ENCODE measurements at places on chromosomes 1 and 21.
A peak's percentile ranks its signal among the peaks of the same experiment; 100 is the strongest.

DNA sequence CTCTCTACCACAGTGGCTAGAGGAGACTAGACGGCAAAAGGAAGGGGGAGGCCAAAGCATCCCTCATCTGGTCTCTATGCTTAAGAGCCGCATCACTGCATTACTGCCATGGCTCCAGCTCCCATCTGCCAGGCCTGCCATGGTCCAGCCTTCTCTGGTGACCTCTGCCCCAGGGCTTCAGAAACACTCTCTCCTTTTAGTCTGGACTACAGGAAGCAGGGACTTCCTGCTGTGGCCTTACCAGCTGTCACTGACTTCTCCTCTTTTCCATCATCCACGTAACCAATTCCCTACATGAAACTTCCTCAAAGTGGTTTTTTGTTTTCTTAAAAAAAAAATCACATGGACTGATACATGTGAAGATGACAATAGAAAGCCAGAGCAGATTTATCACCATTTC lies 323.1 kb upstream of the NFIA start:
- no peak for ATAC-seq

DNA sequence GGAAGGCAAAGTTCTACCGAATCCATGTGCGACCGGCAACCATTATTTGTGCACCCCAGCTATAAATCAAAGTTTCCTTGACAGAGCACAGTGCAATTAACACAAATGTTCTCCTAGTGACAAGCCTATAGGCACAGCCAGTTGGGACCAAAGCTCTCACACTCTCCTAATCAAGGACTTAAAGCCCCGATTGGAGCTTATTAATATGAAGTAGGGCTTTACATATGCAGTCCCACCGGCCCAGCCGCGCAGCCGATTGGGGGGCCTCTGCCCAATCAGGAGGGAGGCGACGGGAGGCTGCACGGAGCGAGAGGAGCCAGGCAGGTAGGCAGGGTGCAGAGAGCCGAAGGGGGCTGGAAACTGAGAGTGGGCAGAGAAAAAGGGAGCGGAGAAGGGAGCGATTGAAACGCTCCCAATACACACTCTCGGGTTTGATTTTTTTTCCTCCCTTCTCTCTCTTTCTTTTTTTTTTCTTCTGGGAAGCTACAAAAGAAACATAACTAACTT lies at the start of gene ESRRG:
Gene ESRRG (minus strand): TSS at position 156 of the 507 bp plus-strand sequence. CDS start 130 bp downstream, at position 26.
- peak; percentile 98 for ATAC-seq

DNA sequence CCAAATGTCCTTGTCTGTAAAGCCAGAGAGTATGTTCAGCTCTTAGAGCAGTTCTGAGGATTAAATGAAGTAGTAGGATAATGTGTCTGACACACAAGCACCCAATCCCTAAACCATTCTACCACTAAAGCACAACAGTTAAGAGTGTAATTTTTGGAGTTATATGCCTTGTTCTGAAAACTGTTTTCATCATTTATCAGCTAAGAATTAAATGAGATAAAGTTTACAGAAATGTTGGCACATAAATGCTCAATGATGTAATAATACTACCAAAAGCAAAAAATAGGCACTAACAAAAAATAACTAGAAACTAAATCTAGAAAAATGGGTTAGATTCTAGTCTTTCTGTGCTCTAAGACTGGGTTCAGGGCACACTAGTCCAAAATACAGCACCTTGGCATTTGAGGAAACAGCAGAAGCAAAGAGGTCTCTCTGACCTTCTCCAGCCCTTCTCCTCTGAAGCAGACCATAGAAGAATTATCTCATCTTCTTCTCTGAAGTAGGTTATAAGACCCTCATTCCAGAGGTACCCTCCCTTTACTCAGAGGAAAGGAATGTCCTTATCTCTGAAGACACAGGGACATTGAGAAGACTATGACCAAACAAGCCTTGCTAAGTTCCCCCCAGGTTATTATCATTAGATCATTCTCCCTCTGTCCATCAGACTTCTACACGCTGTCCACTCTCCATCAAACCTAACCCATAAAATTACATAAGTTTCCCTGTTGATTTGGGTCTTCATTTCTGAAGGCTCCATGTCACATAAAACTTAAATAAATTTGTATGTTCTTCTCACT lies 20.6 kb downstream of the ABL2 start:
- no peak for ATAC-seq

DNA sequence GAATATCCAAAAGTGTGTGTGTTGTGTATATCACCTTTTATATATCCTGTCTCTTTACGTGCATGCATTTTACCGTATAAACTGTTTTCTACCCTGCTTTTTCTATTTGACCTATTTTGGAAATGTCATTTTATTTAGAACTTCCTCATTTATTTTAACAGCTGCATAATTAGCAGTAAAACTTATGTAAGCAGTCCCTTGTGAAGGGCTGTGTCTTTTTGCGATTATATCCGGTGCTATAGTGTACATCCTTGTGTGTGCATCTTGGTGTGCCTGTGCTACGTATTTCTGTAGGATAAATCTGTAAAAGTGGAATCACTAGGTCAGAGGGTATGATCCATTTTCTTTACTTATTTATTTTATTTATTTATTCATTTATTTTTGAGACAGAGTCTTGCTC lies 7.2 kb downstream of the LGALS8 start:
- no peak for ATAC-seq

DNA sequence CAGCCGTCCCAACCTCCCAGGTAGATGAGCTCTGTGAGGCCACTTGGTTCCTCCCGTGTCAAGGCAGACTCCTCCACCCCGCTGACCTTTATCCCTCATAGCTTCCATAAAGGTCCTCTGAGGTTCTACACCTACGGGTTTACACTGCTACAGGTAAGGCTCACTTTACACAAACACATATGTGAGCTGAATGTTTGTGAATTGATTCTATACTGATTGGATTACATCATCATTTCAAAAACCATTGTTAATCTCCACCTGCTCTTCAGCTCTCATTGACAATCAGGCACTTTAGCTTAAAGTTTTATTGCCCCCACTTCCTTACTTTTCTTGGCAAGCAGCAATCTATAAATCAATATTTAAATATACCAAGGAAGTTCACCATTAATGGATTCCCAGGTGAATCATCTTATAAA lies 12.8 kb upstream of the RGS16 start:
- no peak for ATAC-seq

DNA sequence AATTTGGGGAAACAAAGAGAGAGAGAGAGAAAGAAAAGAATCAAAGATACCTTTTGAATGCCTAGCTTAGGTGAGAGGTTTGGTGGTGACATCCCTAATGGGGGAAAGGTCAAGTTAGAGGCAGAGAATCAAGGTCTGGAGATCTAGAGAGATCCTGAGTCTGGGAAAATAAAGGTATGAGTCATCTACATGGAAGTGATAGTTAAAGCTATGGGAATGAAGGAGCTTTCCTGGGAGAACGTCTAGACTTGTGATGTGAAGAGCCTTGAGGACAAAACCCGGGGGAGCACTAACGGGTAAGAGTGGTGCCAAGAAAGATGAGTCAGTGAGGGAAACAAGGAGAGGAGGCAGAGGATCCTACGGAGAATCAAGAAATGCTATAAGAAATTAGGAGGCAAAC lies 110.8 kb upstream of the RUNX1 start:
- ATAC-seq, result no peak

DNA sequence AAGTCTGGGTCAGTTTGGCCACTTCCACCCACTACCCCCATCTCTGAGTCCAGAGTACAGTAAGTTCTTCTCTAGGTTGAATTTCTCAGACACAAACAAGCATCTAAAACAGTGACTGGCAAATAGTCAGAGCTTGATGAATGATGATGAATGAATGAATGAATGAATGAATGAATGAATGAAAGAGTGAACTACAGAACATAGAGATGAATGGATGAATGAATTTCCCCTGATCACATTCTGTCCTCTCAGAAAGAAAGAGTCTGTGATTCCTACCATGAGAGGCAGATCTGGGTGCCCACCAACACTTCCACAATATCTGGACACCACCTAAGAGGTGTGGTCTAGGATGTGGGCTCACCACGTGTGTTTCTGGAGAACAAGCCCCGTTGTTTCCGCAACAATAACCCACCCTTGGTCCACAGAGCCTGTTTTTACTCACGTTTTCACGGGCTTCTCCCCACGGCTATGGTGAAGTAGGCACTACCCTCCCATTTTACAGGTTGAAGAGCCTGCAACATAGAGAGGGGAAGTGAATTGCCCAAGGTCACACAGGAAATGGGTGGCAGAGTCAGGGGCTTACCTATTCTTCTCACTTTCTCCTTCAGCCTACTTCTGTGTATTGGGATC lies 40.2 kb upstream of the IFFO2 start:
- ATAC-seq, result no peak

DNA sequence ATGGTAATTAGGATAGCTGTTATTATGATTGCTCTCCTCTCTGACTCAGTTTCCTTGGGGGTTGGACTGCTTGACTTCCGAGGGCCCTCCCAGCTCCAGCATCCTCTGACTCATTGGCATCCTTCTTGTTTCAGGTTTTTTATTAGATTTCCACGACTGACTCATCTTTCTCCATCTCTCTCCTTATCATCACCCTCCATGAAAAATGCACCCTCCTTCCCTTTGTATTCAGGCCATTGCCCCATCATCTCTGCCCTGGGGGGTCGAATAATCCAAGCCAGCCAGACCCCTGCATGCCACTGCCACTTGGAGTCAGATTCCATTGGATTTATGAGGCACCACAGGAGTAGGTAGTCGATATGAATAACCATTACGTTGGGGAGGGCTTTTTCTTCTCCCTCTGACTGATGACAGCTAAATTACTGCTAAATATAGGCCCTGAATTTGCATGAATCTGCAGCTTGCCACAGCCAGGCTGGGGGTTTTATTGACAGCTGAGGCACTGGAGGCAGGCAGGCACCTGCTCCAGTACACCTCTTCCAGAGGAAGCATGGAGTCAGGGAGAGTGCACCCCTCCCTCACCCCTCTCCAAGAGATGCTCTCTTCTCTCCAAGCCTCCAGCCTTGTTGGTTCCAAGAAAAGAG lies 91.7 kb downstream of the C1orf94 start:
- peak; percentile 89 for ATAC-seq

GRCh38 chr1:91804546-91805023 lies 81.4 kb downstream of the TGFBR3 start:
- ATAC-seq, result no peak

- no peak for ATAC-seq
Observed at GRCh38 chr1:215660259-215660658, 93.2 kb downstream of the KCTD3 start.

GRCh38 chr1:219352961-219353651 lies 179.4 kb downstream of the LYPLAL1 start:
- no peak for ATAC-seq

GRCh38 chr1:154837034-154837671 lies 32.9 kb downstream of the KCNN3 start:
- no peak for ATAC-seq

Data from motor neuron (in vitro differentiated cells).